ENCODE measurements at places on chromosomes 6 and 20.

- DNase-seq, result no peak
These were observed 2.7 kb downstream of the SRF start for GRCh38 chr6:43173591-43174262.

DNA sequence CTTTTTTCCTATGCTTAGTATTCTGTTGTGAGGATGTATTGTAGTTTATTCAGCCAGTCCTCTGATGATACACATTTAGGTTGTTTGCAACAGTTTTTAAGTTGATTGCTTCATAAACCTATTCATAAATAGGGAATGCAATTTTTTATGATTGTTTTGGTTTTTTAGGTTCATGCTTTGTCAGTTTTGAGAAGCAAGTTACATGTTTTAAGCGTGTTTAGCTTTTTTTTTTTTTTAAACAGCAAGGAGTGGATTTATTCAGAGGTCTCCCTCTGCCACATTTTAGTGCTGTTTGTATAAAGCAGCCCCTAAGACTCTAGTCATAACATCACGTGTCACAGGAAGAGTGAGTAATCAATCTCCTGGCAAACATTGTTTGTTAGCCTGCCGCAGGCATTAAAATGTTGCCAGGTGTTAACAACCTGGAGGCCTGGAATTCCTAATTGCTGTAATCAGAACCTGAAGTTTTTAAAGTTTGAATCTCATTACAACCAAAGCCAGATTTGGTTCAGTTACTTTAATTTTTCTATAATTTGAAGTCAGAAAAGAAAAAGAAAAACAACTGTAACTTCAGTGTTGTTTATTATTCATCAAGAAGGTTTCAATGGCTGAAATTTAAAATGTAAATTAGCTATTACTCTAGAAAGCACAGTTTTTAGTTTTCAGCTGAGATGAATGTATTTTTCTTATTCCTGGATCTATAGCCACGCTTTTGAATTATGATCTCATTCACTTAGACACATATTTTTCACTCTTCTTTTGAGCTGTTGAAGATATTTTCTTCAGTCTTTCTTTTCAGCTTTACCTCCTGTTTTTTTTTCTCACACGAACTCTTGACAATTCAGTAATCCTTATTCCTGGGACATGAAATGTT is 59.2 kb downstream of the KCNS1 start:
- DNase-seq, result no peak

GRCh38 chr6:158314737-158315136 is 2.5 kb downstream of the TULP4 start:
- DNase-seq, result no peak

DNA sequence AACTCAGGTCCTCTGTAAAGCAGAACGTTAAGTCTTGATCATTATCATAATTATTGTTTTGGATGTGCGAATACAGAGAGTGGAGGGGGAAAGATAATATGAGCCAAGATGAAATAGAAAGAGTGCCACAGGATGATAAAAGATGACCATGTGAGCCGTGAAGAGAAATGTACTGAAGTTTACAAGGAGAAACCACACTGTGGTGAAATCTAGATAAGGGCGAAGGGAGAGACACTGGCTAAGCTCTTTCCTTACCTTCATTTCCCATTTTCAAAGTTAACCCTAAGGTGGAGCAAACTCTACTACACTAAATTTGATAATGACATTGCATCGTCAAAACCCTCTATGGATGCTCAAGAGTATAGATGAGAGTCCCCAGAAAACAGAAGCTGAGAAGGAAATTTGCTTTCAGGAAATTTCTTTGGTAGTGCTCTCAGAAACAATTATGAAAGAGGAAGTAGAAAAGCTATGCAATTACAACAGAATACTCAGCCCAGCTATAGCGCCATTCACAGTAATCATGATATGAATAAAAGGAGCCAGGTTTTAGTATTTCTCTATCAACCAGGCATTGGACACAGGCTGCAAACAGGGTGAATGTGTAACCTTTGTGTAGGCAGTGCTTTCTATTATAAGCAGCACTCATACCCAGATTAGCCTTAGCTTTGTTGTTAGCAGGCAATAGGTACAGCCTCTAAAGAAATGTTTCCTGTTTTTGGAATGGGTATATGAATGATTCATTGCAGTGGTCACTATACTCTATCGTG is 1080.7 kb downstream of the GRIK2 start:
- no peak for DNase-seq

DNA sequence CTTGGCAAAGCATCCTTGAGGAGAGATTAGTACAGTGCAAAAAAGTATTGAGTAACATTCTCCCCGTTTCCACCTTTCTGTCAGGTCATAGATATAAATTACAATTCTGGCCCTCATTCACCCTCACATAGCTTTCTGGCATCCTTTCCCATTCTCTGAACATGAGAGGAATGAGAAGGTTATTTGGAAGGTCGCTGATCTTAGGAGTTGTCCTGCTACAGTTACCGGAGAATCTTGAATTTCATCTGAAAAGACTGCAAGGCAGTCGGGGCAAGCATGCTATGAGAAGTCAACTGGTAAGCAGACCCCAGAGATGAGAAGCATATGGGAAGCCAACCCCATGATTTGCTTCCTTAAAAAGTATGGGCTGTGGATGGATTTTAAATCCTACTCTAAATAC is 166.7 kb upstream of the CENPW start:
- DNase-seq, result no peak

- no peak for DNase-seq
These were observed 343.5 kb downstream of the RNGTT start for GRCh38 chr6:88619951-88620350.

- DNase-seq, result no peak
These were observed 569.0 kb downstream of the KIF16B start for GRCh38 chr20:16004108-16004854.

- DNase-seq, result no peak
These were observed 517.0 kb upstream of the CITED2 start for GRCh38 chr6:139891471-139891870.

DNA sequence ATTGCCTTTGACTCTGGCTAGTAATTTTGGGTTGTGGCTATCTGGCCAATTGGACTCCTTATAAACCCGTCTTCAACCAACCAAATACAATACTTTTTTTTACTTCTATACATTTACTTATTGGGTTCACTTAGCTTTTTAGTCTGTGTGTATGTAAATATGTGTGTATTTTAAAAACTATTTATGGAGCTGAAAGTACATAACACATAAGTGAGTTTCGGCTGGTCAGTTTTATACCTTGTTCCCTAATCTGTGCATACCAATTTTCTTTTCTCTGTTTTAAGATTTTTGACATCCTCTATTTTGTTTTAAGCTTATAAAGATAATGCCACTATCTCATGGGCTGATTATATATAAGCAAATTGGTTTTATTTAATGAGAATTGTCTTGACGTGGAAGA is 129.5 kb downstream of the LRRC1 start:
- DNase-seq, result no peak

DNA sequence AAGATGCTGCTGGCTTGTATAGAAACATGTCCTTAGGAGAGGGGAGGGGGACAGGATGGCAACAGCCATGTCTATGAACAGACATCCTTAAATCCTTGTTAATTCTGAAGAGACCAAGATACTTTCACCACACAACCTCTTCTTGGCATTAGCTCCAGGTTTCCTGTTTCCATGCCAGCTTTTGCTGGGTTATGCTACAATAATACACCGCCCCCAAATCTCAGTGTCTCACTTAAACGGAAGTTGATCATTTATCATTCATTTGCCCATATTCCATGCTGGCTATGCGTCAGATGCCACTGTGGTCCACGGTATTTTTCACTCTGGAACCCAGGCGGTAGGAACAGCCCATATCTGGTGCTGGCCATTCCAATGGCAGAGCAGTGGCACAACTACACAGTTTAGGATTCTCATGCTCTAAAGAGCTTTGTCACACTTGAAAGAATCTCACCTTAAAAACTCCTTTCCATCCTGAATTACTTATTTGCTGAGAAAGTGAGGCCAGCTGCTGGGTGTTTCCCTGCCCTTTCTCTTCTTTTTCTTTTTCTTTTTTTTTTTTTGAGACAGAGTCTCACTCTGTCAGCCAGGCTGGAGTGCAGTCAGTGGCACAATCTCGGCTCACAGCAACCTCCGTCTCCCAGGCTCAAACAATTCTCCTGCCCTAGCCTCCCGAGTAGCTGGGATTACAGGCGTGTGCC is 3.7 kb upstream of the RNASET2 start:
- DNase-seq, result no peak

GRCh38 chr6:99736302-99736701 is 129.7 kb downstream of the PRDM13 start:
- DNase-seq, result no peak

GRCh38 chr20:58953050-58953449 is 28.0 kb upstream of the NELFCD start:
- no peak for DNase-seq

GRCh38 chr6:73538116-73538779 is 17.4 kb upstream of the EEF1A1 start:
- DNase-seq, result no peak

DNA sequence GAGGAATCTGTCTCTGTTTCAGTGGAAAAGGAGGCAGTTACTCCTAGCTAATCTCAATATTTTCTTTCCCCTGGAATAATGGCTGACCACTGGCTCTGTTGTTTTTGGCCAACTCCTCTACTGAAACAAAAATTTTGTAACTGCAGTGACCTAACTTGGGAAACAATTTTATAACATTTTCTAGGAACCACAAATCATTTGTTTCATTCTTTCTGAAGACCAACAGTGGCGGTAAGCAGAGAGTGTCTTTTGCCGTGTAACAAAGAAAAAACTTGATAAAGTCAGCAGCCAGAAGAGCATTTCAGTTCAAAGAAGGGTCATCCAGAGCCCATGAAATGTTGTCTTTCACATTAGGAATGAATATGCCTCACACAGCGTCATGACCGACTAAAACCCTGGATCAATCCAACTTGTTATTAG is 11.8 kb upstream of the BFSP1 start:
- DNase-seq, result no peak

DNA sequence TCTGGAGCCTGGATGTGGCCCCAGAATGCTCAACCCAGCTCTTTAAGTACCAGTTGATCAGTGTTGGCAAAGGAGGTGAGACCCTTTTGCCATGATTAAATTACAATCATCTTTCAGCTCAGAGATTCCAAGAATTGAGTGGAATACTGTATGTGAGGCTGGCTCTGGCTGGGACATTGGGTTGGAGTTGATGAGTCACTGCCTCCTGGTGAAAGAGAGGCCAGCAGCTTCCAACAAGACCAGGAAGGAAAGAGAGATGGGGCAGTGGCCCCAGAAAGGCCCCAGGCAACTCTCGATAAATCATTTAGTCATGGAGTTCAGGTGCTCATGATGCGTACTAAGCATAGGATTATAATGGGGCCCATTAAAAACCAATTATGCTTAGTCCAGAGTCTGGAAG is 2.1 kb downstream of the TGM6 start:
- no peak for DNase-seq

DNA sequence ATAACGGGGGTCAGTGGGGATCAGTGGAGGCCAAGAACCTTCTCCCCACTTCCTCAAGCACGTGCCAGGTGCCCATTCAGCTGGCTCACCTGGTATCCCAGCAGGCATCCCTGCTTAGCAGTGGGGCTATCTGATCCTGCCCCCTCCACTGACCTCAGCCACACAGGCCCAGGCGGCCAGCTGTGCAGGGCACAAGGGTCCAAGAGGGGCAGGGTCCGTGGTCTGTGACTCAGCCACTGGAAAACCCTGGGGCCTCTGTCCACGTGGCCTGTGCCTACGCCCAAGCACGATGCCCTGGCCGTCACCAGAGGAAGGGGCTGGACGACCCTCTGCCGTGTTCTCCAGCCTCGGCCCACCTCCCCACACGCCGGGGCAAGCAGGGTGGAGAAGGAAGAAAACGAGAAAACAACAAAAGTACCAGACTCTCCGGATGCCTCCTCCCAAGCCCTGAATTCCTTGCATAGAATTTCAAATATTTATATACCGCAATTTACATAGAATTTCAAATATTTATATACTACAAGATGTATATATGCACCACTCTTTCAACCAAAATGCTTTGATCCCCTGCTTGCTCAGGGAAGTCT is 12.1 kb downstream of the PXDC1 start:
- DNase-seq, result no peak

DNA sequence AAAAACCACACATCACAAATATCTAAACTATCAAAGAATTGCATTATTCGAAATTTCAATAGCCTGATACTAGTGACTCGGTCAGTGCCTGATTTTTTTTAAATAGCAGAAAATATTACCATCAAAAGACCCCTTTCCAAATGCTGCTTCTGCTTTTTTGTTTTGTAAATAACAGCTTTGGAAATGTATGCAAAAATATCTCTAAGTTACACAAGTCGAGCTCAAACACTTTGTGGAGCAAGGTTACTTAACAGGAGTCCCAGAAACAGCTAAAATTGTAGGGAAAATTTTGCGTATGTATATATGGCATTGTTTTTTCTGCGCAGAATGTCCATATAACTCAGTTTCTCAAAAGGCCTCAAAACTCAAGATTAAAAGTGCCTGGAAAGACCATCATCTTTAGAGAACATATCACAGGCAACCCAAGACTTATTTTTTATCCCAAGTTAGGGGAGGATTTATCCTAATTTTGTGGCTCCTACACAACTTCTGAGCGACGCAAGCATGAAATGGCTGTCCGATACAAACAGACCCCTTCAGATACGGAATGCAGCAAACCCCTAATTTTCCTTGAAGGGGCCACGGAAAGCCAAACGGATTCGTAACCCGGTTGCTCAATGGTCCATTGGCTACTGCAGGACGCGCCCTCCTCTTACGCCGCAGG is 1.3 kb downstream of the CEP85L start:
- DNase-seq, result no peak

DNA sequence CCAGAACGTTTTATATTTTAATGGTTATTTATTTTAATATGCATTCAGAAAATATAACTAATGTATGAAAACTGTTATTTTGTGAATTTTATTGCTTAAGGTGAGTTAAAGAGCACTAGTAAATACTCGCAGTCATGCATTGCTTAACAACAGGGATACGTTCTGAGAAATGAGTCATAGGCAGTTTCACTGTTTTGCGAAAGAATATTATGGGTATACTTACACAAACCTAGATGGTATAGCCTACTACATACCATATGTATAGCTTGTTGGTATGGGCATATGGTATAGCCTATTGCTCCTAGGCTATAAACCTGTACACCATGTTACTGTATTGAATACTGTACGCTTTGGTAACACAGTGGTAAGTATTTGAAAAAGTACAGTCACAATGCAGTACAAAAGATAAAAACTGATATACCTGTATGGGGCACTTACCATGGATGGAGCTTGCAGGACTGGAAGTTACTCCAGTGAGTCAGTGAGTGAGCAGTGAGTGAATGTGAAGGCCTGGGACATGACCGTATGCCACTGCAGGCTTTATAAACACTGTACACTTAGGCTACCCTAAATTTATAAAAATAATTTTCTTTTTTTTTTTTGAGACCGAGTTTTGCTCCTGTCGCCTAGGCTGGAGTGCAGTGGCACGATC is 38.5 kb downstream of the ARFGEF2 start:
- no peak for DNase-seq

DNA sequence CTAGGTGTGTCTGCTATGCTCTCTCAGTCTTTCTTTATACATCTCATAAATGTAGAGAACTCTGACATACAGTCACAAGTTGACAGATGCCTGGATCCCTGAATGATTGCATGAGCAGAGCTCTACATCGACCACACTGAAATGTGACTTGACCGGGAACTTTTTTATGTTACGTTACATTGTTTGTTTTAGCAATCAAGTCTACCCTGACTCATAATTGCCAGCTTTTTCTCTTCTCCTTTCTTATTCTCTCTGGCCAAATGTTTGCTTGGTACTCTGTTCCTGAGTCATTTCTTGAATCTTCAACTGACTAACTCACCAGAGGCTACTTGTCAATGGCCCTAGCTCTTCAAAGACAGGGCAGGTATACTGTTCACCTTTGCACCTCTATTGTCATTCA is 213.6 kb upstream of the DTNBP1 start:
- no peak for DNase-seq

- no peak for DNase-seq
These were observed 33.3 kb upstream of the AFDN start for GRCh38 chr6:167793421-167793820.

Data from activated CD4-positive, alpha-beta T cell treated with anti-CD3 and anti-CD28 coated beads for 1 hour (primary cell).